Progenitor cell of endocrine pancreas (in vitro differentiated cells): ENCODE measurements at places on chromosomes 4 and X.

- no peak for DNase-seq
Measured at GRCh38 chr4:159237975-159238374, 135.1 kb downstream of the RAPGEF2 start.

DNA sequence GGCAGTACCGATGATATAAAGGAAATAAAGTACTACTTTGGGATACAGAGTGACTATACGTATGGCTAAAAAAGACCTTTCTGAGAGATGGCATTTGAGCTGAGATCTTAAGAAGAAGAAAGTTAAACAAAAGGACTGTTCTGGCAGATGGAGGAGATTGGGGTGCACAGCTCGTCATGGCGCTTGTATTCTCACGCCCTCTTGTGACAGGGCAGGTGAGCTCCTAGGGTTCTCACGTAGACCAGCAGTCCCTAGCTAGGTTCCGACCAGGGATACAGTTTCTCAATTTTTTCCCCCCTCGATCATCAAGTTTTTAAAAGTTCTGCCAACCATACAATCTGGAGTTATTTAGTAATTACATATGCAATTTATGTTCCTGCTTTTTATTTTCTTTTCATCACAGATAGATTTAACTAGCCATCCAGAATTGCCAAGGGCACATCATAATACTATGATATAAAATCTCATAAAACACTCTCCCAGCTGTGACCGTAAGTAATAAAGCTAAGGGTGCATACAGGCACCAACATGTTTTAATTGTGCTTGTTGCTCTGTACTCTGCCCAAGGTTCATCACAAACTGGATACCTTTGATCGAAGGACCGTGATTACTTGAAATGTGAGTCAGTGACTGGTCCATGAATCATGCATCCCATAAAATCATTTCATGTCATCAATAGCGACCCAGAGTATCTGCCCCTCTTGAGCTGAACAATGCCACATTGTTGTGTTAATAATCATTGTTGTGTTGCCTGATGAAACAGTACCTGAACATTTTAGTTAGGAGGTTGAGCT is 69.4 kb upstream of the ZNF518B start:
- no peak for DNase-seq

GRCh38 chr4:17616283-17616682 is 1.8 kb downstream of the MED28 start:
- DNase-seq: no peak

- DNase-seq: no peak
Measured at GRCh38 chr4:126794363-126794762, 838.4 kb upstream of the INTU start.

DNA sequence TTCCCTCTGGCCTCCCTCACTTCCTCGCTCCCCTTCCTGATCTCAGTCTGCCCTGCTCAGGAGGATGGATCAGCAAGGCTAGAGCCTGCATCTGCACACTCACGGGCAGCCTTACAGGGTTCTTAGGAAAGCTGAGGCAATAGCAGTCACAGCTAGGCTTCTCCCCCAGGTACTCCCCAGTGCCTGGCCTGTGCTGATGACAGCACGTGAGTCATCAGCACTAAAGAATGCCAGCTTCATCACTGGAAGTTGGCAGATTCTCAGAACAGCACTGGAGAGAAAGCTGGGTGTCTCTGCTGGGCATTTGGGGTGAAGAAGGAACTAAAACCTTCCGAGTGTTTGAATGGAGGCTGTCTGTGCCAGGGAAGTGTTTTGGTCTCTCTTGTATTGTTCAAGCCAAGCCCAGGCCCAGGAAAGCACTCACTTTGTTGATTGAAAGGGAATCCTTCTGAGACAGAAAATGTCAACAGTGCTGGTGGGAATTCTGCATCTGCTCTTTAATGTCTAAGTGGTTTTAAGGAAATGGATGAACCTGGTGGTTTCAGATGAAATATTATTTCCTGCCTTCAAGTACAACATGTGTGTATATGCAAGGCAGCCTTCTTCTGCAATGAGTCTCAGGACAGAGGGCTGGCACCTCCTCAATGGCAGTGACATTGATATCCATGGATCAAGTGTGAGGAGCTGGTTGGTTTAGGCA is 73.0 kb upstream of the SCOC start:
- DNase-seq: no peak

DNA sequence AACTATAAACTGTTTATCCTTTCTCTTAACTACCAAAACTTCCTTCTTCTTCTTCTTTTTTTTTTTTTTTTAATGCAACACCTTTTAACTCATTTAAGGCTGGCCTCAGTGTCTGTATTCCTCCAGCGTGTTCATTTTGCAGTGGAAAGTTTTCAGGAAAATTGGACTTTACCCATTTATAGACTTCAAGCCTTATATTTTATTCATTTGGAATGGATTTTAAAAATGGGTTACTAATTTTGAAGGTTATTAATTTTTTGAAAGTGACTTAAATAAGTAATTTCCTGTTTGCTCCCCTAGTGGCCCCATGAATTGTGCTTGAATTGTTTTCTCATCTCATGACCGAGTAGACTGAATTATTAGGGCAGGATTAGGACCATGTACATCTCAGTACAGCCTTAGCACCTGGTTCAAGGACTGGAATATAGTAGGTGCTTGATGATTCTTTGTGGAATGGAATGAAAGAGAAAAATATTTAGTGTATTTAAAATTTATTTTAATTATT is 282.7 kb downstream of the ANKRD50 start:
- no peak for DNase-seq

DNA sequence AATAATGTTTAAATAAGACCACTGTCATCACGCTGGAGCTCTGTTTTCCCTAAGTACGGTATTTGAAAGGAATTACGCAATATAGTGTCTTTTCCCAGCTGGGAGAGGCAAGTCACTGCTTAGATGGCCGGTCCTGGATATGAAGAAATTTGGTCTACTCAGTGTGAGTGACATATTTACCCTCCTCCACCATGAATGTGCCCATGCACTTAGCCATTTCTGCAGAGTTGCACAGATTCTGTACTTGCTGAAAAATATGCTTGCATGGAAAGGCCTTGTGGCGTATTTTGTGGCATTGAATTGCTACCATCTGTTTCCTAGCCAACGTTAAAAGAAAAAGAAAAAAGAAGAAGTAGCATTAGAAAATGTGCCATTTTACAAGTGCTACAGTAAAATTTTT is 73.1 kb downstream of the ADGRL3 start:
- no peak for DNase-seq

GRCh38 chr4:112119353-112119783 is 25.9 kb upstream of the FAM241A start:
- no peak for DNase-seq

DNA sequence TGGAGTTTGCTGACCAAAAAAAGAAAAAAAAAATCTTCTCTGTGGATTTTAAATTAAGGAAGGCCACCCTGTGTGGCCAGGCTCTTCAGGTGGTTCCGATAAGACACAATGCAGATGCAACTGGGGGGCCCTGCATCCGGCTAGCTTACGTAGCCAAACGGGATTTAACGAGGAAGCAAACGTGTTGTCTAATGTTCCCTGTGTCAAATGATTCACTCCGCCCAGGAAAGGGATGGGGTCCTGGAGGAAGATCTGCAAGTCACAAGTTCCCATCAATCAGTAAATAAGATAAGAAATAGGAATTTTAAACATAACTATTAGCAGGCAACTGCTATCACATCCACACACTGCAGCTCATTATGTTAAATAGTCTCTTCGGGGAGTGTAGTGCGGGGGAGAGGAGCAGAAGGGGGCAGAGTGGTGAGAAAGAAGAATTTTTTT is 216.4 kb upstream of the GYPA start:
- no peak for DNase-seq

DNA sequence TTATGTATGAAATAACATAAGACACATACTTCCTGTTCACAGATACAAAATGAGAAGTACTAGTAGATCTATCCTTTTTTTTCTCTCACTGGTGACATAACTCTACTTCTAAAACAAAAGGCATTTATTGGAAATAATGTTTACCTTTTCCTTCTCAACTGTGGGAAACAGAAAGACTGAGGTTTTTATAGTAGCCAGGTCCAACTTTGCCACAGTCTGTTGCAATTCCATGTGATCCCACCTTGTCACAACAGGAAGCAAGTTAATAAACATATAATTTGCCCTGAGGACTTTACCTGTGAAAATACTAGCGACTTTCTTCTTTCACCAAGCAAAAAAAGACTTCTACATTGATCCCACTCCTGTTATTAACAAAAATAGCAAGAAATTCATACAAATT is 475.8 kb downstream of the PDGFC start:
- DNase-seq: no peak

- DNase-seq: no peak
Measured at GRCh38 chrX:73851014-73852009, 288.3 kb downstream of the CHIC1 start.

- no peak for DNase-seq
Measured at GRCh38 chr4:72896515-72896914, 173.0 kb downstream of the COX18 start.

GRCh38 chr4:16508968-16509367 is 282.7 kb upstream of the TAPT1 start:
- DNase-seq: no peak

DNA sequence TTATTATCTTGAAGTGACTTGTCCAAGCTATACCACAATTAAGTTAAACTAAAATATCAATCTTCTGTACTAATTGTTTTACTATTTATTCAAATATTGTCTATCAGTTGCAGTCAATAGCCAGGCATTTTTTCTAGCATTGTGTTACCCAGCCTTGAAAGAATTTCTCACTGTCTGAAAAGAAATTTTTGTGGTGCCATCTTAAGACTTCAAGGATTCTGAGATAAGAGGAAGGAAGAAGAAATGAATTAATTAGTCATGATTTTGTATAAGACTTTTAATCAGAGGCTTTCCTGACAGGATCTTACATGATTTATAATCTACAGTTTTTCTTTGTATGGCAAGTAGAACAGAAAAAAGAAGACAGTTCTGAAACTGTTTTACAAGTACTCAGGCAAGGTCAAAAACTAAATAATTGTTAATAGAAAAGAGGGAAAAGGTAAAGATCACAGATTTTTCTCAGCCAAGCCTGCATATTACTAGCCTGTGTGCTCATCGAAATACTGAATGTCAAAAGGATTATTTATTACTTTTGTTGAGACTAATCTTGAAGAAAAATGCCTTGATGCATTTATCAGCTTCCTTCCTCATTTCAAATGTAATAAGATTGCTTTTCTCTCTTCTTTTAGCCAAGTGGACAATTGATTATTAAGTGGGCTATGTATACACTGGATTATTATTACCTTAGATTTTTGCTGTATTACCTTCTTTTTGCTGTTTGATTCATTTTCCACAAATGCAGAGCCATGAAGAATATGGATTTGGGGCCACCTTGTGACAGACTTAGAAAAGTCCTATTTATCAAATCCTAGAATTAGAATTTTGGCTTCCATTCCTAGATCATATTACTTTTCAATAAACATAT is 53.8 kb downstream of the CXCL1 start:
- no peak for DNase-seq

DNA sequence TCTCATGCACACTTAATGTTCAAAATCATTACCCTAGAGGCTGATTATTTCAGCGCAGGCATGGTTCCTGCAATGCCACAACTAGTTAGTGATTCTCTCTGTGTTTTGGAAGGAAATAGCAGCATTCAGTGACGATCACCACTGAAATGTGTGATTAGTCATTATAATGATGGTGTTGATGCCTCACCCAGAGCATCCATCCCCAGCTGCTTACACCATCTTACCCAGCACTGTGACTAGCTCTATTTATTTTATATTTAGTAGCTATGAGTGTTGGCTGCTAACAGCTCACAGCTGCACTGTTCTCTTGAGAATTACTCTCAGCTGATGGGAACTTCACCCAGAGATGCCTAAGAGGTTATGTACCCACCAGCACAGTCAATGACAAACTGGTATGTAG is 60.5 kb upstream of the TSPAN7 start:
- no peak for DNase-seq

- no peak for DNase-seq
Measured at GRCh38 chr4:3085948-3086670, 11.6 kb downstream of the HTT start.

DNA sequence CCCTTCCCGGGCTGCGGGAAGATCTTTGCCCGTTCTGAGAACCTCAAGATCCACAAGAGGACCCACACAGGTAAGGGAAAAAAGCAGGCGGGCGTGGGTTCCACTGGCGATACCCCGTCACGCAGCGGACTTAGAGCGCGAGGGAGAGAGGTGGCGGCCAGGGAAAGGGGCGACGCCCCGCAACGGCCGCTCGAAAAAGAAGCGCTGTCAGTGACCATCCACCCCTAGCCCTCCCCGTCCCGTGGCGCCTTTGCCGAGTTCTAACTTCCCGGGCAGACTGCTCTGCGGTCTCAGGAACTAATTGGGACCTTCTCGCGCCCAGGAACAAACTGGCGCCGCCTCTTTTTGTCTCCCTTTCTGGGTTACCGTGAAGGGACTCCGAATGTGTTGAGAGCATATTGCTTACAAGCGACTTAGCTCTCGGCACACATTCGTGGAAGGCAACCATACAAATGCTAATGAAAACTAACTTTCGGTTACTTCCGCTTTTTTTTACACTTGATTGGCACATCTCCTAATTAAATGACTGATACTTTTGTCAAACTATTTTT is 1.8 kb downstream of the ZIC3 start:
- DNase-seq: no peak

DNA sequence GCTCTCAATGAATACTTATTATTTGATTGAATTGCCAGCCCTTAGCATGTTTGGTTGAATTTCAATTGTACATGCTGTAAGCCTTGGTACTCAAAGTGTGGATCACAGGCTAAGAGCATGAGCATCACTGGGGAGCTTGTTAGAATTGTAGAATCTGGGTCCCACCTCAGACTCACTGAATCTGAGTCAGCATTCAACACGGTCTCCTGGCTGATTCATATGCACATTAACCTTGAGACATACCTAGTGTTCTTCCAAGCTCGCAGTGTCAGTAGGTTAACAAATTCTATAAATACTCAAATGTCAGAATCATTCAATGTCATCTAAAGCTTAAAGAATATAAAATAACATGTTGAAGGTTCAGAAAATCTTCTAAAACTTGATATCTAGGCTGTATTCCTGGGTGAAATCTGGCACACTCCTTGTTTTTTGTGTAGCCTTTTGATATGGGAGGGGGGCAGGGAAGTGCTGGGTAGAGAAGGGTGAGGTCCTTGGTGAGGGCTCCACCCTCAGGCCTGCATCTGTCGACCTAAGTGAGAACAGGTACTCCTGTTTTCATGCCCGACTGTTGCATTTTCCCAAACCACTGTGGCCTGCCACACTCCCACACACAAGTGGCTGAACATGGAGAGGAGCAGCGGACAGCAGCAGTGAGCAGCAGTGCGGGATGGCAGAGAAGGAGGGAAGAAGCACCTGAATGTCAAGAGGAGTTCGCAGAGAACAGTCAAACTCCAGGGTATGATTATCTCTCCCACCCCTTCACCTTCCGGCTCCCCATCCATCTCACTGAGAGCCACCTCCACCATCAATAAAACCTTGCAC is 529.6 kb upstream of the IGFBP7 start:
- no peak for DNase-seq

DNA sequence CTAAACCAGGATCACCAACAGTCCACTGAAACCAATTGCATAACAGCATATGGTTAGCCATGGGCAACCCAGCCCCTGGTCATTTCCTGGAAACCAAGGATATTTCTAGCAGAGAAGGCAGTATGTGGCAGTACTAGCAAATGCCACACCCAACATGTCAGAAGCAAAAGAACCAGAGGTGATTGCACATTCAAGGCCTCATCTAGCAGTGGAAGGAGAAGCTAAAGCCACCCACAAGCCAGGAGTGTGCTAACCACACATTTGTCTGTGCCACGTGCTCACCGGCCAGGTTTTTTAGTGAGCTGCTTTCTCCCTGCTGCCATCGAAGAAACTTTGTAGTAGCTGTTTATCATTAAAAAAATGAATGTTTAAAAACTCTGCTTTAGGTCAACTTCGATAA is 42.0 kb downstream of the TEC start:
- no peak for DNase-seq

- DNase-seq: no peak
Measured at GRCh38 chr4:129929052-129929451, 833.1 kb downstream of the C4orf33 start.
